Right atrium auricular region (tissue), 2 donors: ENCODE measurements at places on chromosomes 11 and 22.

DNA sequence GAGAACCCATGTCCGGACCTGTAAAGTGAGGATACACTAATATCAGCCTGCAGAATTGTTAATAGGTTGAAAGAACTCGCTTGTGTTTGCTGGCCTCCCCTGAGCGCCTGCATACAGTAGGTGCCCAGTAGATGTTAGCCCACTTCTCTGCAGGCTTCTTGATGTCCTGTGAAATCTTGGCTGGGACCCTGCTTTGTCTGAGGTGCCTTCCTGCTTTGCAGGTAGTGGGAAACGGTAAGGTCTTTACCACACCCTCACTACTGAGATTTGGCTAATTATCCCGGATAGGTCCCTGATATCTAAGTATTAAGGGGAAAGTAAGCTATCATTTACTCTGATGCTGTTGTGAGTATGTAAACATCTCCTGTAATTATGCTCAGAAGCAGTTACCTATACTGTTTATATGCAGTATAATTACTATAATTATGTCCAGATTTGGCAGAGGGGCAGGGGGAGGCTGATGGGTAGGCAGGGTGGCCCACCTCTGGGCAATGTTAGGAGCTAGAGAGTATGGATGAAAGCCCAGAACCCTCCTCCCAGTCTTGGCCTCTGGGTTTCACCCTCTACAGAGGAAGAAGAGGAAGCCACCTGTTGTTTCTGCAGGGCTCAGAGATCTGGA is 1.2 kb upstream of the ARRB1 start:
- DNase-seq, result no peak

GRCh38 chr11:109155291-109155690 is 266.7 kb upstream of the C11orf87 start:
- DNase-seq, result no peak

- no peak for DNase-seq
Measured at GRCh38 chr11:100619484-100619883, 67.6 kb upstream of the ARHGAP42 start.

- DNase-seq, result peak; percentile 44
Measured at GRCh38 chr11:2766166-2766565, 66.4 kb upstream of the KCNQ1OT1 start.

GRCh38 chr11:59957094-59957493 is 6.7 kb upstream of the OOSP4A start:
- no peak for DNase-seq

DNA sequence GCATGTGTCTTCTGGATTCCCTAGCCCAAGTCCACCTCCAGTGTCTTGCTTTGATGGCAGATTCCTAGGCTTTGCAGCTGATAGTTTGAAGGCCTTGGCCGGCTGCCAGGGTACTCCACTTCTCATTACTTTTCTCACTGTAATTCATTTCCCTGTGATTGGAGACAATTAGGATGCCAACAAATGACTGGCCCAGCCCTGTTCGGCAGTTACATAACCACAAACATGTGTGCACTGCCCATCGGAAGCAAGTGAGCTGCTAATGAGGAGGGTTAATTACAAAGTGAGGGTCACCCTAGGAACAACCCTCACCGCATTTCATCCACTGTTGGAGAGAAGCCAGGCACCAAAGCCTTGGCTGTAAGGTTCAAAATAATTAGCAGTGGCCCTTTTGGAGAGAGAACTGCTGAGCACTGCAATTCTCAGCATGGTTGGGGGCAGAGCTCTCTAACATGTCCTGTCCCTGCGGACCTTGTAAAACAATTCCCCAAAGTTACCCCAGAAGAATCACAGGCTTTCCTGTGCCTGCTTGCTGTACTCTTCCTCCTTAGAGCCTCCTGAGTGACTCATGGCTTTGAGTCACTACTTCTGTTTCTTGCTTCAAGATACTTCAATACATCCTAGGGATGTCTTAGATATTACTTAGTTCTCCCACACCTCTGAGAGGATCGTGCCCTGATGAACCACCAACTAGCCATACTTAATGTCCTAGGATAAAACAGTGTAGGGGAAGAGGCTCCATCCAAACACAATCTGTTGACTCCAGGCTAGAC is 109.7 kb upstream of the GALNT18 start:
- DNase-seq, result no peak

- DNase-seq, result no peak
Measured at GRCh38 chr11:44798607-44798972, 71.8 kb downstream of the TSPAN18 start.

- DNase-seq, result peak; percentile 80
Measured at GRCh38 chr11:62909107-62909894, 11.9 kb downstream of the CHRM1 start.

GRCh38 chr11:2536440-2536989 is 91.7 kb downstream of the KCNQ1 start:
- DNase-seq, result no peak

DNA sequence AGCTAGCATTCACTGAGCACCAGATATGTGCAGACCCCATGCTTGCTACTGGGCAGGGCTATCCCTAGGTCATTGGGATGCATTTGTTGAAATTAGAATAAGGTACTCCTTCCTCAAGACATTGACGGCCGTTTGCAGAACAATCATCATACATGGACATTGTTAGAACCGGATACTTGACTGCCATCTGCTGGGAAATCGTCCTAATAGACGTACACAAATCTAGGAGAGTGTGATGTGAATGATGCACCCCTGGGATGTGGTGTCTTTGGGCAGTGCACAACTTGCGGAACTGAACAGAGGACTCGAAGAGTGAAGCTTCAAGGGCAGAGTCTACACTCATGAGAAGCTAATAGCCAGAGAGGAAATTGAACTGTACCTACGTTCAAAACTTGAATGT is 35.9 kb downstream of the MYO18B start:
- no peak for DNase-seq

- DNase-seq, result no peak
Measured at GRCh38 chr22:44024288-44024921, at the start of gene PARVB. Gene PARVB, plus strand, starts transcription at chr22:44024302. Its CDS starts 38 bp downstream, at chr22:44024340.

DNA sequence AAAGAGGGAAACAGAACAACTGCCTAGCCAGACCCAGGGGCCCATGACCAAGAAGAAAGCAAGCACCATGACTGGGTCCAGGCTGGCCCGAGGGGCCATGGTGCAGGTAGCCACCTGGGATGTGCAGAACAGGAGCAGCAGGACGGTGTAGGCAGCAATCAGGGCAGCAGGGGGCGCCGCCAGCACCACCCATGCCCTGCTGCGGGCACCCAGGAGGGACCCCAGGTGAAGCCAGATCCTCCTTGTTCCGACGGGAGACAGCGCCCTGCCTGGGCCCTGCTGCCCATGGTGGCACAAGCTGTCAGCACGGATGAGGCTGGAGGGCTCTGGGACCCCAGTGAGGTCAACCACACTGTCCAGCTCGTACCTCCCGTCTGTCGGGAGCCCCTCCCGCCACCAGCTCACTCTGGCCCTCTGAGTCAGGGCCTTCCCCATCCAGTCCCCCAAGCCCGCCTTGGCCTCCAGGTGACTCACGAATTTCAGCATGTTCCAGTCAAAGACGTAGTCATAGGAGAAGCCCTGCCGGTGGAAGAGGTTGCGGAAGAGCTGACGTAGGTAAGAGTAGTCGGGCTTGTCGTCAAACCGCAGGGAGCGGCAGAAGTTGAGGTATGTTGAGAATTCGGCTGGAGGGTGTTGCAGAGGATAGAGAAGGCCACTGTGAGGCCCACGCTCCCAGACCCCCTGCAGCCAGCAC is 18.8 kb downstream of the CSNK1E start:
- DNase-seq, result no peak

GRCh38 chr11:19664886-19665548 is 47.6 kb upstream of the NAV2 start:
- DNase-seq, result peak; percentile 77

GRCh38 chr11:29781268-29781667 is 235.6 kb downstream of the KCNA4 start:
- DNase-seq, result no peak

DNA sequence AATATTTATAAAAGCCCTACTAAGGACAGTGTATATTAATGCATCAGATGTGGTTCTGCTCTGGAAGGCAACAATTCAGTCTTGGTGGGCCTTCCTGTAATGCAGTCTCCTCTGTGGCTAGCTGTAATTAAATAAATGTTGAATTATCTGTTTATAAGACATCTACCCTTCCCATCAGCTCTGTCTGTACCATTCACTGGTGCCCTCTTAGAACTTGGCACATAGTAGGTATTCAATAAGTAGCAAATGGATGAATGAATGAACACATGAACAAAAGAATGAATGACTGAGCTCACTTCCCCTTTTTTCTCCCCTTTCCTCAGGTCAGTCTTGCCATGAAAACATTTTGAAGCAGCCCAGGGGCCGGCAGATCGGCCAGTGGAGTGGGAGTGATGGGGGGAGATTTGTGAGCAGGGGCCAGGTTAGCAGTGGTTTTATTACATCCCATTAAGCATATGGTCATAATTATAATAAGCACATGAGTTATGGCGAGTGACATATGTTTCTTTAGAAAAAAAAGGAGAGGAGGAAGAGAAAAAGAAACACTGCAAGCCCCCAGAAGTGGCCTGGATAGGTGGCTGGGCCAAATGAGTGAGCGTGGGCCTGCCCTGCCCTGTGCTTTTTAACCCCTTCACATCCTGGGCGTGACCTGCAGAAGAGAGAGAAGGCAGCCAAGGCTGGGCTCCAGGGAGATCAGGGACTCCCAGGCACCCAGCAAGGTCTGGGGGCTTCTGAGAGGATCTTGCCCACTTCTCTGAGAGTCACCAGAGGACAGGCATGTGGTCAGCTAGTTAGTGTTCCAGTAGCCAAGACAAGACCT is 48.6 kb upstream of the CD82 start:
- no peak for DNase-seq

GRCh38 chr11:70528046-70528793 is 129.9 kb downstream of the CTTN start:
- DNase-seq, result no peak

DNA sequence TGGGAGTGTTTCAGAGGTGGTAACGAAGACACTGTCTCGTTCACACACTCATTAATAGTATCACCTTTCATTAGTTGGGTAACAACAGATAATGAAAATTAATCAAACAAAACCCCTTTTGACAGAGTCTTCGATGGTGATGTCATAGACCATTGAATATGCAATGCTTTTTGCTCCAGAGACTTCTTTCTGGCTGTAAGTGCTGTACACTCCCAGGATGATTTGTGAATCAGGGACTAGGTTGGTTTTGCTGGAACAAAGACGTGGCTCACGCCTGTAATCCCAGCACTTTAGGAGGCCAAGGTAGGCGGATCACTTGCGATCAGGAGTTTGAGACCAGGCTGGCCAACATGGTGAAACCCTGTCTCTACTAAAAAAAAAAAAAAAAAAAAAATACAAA is 9.5 kb upstream of the RASSF10 start:
- no peak for DNase-seq

DNA sequence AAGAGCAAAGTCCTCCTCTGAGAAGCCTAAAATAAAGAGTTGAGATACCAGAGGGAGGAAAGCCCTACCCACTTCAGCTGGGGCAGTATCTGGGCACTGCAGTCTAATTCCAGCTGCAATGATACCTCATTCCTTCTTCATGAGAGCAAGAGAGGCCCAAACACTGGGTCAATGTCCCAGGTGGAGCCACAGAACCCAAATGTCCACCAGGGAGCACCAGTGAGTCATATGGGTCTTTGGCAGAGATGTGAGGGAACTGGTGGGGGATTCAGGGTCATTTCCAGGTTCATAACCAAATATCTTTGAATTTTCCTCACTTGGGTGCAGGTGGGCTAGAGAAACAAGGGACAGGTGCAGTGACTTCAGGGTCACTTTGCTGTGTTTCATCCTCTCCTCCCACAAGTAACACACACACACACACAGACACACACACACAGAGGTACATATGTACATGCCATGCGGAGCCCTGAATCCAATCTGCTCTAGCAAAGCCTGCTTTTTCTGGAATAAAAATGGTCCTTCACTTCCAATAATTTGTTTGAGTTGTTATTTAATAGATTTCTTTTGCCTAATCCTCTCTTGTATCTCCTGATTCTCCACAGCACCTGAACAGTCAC is 585.4 kb downstream of the SOX6 start:
- DNase-seq, result no peak

GRCh38 chr11:19938866-19939265 is 221.4 kb downstream of the DBX1 start:
- no peak for DNase-seq
